ENCODE measurements at places on chromosomes 7 and 10. TPM values are rescaled to one million over a fixed set of nuclear protein-coding genes. Genes with fewer than 3 reads are reported as not detected.

The GIMAP8 gene
- total RNA-seq: 0.09 TPM

The DRGX gene
- not detected for total RNA-seq

The MRLN gene
- not detected for total RNA-seq

The TDRD1 gene
- total RNA-seq: 0.83 TPM

The TAS2R41 gene
- not detected for total RNA-seq

The PLCE1 gene
- total RNA-seq: 0.55 TPM
